Osteocyte (in vitro differentiated cells): ENCODE measurements at places on chromosomes 2 and 18. TPM values are rescaled to one million over a fixed set of nuclear protein-coding genes. Genes with fewer than 3 reads are reported as not detected.

DNA sequence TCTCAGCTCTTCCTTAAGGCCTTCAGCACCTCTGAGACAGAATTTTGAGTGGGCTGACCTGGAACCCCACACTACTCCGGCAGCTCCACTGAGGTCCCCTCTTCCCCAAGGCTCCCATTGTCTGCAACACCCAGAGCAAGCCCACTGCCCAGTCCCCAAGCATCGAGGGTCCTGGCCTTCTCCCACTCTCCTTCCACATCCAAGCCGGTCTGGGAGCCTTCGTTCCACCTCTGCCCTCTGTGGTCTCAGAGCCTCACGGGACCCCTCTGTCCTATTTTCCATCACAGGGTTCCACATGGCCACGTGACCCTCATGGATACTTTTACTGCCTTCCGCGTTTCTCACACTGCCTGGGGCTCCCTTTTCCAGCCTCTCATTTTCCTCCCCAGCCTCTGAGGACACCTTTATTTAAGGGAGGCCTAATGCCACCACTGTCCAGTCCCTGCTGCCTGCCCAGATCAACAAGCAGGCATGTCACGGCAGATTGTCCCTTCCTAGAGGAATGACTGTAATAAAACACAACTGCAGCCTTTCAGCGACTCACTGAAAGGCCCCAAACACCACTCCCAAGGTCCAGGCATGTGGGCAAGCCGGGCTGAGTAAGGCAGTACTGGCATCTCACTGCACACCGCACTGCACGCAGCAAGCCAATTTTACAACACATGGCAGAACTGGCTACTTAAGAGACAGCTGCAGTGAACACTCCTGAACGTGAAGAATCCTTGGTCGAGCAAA is 7.9 kb upstream of the SALL3 start:
- H3K36me3 ChIP-seq, result no peaks in the 10 kb centered on the region
- no peak overlapping the region for H3K27ac ChIP-seq
- H3K4me1 ChIP-seq, result peaks cover 6% of the 10 kb centered on the region
- H3K4me3 ChIP-seq, result no peak overlapping the region

GRCh38 chr2:56184500-56185011 is 766 bp downstream of the CCDC85A start:
- peak; percentile 85 for DNase-seq
- H3K4me3 ChIP-seq, result peak overlapping the region; percentile 87
- H3K4me1 ChIP-seq, result peaks cover 15% of the 10 kb centered on the region

DNA sequence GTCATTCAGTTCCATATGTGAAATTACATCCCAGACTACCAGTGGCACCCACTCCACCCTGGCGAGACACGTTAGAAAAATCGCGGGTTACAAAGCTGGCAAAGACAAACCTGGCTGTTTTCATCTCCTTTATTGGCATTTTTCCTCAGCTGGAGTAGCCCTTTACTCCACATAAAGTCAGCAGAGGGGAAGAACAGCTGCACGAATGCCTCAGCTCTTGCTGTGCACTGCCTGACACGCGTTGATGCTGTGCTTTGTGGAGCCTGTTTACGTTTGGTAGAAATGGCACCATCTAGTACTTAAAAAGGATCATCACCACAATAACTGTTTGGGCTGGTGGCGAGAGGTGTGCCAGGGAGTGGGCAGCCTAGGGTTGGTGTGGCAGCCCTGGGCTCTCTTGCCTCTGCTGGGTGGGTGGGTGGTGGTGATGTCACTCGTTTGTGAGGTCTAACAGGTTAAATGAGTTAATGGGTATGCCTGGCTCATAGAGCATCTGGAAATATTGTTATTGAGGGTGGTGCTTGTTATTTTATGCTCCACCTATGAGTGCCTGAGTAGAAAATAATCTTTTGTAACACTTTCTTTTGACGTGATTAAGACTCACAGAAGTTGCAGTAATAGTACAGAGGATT is 16.4 kb downstream of the FARP2 start:
- H3K4me1 ChIP-seq, result peaks cover 44% of the 10 kb centered on the region
- peak overlapping the region; percentile 41 for H3K27ac ChIP-seq
- DNase-seq, result no peak
- H3K27me3 ChIP-seq, result no peaks in the 10 kb centered on the region

The TLK1 gene
- total RNA-seq, result 84.3 and 86.5 TPM in 2 replicates

The RESP18 gene
- not detected in 2 replicates for total RNA-seq
